ENCODE measurements at places on chromosomes 16 and 17. TPM values are rescaled to one million over a fixed set of nuclear protein-coding genes. Genes with fewer than 3 reads are reported as not detected.

GRCh38 chr16:73071131-73071940 lies 23.4 kb upstream of the ZFHX3 start:
- DNase-seq = peak; percentile 73

Gene TBC1D3G
- not detected for polyA plus RNA-seq

GRCh38 chr16:53769787-53770186 lies 65.8 kb downstream of the FTO start:
- DNase-seq = peak; percentile 52

Gene NPIPA3
- 0.22 TPM for polyA plus RNA-seq

DNA sequence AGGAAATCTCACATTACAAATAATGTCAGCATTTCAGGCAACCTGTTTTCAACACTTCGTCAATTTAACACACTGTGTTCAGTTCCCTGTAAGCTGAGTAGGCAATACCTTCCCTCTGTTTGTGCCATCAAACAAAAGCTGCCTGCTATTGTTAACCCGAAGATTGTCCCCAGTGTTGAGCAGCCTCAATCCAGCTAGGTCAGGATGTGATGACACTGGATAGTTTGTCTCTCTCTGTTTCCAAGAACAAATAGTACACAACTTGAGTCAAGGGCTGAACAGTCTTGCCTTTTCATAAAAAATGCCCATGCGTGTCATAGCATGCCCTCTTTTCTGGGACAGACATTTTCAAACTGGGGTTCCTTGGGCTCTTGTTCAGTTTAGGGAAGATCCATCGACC lies 36.4 kb downstream of the HSD17B2 start:
- DNase-seq = no peak

Gene IGF2BP1
- polyA plus RNA-seq = 0.10 TPM

DNA sequence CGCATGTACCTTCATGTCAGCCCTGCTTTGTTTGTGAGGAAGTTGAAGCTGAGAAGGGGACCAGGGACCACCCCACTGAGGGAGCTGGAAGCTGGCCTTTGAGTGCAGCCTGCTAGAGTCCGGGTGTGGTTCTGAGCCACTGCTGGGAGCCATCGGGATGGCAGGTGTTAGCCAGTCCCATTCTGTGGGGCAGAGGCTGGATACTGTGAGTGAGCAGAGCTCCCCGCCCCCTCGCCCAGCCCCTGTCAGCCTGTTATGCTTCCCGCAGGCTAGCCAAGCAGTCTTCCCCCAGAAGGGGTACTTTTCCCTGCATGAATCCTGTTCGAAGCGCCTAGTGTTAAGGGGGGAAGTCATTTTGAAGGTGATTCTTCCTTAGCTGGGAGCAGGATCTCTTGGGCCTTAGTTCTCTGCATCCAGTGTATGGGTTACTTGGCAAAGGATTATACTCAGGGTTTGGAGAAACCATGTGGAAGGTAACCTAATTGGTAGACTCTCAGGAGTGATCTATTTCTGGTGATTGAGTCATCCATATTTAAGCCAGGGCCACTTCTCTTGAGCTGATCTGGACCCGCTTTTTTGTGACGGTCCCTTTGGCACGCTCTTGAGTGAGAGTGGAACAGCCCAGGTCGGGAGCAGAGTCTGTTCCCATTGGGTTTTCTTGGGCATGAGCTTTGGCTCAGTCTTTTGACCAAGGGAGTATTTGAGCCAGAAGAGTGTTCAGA lies 23.8 kb downstream of the AKAP1 start:
- no peak for DNase-seq

- DNase-seq = no peak
Observed at GRCh38 chr16:86673090-86673955, 95.0 kb downstream of the FOXL1 start.

GRCh38 chr17:75827308-75828075 lies 16.7 kb downstream of the UNC13D start:
- DNase-seq = peak; percentile 78

- no peak for DNase-seq
Observed at GRCh38 chr17:79633154-79633553, 22.3 kb upstream of the RBFOX3 start.

GRCh38 chr16:29951625-29952365 lies 10.1 kb upstream of the TMEM219 start:
- no peak for DNase-seq

DNA sequence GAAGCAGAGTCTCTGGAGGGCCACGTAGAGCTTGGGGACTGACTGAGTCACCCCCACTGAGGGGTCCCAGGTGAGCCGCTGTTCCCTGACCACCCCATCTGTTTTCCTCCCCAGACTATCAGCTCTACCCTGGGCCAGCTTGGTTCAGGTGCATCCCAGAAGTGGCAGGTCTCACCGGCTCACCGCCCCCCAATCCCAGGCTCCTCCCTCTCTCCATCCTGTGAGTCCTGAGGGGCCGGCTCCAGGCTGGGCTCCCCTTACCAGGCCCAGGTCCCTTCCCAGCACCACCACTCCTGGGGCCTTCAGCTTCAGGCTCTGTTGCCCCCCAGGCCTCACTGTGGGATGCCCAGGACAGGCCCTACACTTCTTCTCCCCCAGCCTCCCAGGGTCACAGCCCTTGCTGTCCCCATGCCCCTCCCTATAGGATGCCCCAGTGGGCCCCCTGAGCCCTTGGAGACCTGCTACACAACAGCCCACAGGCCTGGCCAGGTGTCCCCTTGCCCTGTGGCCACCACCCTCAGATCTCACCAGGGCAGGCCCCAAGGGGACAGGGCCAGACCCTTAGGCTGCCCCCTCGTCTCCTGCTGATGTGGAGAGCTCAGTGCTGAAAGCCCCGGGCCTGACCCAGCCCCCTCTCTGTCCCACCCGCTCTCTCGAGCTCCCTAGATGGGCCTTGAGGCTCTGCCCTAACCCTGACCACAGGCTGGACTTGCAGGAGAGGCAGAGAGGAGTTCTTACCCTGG lies 40.4 kb downstream of the TNFRSF13B start:
- no peak for DNase-seq

DNA sequence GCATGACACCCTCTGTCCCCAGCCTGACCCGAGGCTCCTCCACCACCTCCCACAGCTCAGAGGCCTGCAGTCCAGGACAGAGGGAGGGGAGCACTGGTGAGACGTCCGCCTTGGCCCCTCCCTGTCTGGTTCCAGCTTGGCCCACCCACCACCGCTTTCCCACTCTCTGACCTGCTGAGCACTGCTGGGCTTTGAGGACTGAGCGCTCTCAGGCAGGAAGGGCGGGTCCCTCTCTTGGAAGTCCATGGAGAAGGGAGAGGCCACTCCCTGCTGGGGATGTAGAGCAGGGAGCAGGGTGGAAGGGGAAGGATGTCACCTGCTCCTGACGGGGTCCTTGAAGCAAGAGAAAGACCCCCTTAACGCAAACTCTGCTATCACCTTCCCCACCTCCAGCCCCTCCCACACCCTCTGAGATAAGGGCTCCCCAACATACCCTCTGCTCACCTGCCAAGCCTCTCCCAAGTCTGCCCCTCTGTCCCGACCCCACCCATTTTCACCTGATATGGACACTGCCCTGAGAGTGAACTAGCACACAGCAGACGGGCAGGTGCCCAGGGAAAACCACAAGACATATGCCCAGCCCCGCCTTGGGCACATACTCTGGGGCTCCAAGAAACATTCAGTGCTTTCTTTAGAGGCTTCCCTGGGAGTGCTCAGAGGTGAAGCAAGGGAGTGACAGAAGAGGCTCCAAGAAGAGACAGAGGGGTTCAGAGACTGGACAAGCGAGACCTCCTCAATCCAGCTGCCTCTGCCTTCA lies 1.4 kb downstream of the OSBPL7 start:
- DNase-seq = no peak

GRCh38 chr17:80453126-80453997 lies 23.0 kb downstream of the NPTX1 start:
- no peak for DNase-seq

Gene KRTAP4-9
- not detected for polyA plus RNA-seq

DNA sequence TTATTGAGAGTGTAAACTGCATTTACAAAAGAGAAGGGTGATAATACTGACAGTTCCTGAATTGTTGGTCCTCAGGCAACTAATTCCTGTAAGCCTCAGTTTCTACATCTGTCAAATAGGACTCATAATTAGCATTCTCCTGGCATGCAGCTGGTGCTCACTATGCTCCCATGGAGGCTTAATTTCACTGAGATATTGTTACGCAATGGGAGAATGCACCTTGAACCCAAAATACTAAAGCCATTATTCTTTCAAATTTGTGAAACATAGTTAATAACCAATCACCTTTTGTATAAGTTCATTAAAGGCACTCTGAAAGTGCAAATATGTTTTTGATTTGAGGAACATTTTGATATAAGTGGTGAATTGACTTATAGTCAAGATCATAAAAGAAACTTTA lies 985.5 kb downstream of the CDH11 start:
- DNase-seq = no peak

DNA sequence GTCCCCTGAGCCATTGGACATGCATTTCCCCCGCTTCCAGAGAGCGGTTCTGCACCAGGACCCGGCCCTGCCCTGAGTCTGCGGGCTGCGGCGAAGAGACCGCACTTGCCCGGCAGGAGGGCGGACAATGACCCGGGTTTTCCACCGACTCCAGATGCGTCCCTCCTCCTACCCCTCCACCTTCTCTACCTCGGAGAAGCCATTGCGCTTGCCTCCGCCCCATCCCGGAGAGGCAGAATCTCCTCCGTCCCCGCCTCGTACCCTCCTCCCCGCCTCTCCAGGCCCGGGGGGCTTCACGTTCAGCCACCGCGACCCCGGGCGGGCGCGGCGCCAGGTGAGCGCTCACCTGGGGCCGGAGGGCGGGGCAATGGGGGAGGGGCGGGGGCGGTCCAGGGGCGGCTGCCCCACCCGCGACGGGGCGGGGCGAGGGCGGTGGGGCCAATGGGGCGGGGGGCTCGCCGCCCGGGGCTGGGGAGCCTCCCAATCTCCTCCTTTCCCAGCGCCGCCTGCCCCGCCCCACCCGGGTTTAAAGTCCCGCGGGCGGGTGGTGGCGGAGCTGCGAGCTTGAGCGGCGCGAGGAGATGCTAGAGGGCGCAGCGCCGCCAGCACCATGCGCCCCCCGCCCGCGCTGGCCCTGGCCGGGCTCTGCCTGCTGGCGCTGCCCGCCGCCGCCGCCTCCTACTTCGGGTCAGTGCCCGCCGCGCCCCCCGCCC lies at the start of gene WNT9B:
WNT9B (plus strand) TSS at position 555 of the 713 bp plus-strand sequence; CDS start at position 611, 56 bp downstream.
- peak; percentile 44 for DNase-seq
